ENCODE measurements at places on chromosomes 1 and 21.

DNA sequence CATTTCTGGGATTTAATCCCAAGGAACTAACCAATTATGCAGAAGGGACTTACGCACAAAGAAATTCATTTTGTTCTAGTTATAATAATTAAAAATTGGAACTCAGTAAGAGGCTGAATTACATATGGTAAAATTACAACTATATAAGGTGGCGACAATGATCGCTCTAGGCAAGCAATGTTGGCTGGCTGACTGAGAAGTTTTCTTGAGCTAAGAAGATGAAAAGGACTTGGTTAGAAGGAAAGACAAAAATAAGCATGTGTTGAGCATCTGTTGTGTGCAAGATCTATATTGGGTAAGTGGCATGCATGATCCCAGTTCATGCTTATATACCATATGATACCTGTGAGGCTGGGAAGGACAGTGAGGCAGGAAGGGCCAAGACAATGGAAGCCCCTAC lies 80.8 kb downstream of the FCRL5 start:
- DNase-seq = no peak

DNA sequence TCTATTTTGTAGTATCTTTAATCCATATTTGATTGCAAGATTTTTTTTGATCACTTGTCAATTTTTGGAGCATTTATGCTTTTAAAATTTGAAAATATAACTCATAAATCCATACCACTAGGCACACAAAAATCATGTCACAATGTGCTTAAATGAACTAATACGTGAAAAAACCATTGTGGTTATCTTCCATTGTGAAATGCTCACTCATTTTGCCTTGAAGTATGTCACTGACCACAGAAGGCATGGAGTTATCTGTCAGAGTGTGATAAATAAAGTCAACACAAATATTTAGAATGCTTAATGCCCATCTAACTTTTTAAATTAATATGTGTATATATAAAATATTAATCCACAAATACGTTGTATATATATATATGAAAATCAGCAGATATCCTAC lies 347.2 kb downstream of the PTPRC start:
- DNase-seq = no peak

GRCh38 chr1:111803951-111804350 lies 48.2 kb downstream of the DDX20 start:
- no peak for DNase-seq

- no peak for DNase-seq
These were observed 49.0 kb downstream of the NRIP1 start for GRCh38 chr21:15015622-15016471.

All from mucosa of descending colon (tissue), 3 donors.